NCI-H1694 (cell line): ENCODE measurements at places on chromosomes 5 and 9.

GRCh38 chr9:72038408-72038807 is 22.0 kb downstream of the C9orf57 start:
- no peak for DNase-seq

GRCh38 chr9:119771341-119771740 is 402.1 kb upstream of the BRINP1 start:
- DNase-seq = no peak

- DNase-seq = no peak
These were observed 121.6 kb downstream of the MEF2C start for GRCh38 chr5:88761269-88761850.

GRCh38 chr9:114735704-114736103 is 53.7 kb upstream of the TEX48 start:
- no peak for DNase-seq

DNA sequence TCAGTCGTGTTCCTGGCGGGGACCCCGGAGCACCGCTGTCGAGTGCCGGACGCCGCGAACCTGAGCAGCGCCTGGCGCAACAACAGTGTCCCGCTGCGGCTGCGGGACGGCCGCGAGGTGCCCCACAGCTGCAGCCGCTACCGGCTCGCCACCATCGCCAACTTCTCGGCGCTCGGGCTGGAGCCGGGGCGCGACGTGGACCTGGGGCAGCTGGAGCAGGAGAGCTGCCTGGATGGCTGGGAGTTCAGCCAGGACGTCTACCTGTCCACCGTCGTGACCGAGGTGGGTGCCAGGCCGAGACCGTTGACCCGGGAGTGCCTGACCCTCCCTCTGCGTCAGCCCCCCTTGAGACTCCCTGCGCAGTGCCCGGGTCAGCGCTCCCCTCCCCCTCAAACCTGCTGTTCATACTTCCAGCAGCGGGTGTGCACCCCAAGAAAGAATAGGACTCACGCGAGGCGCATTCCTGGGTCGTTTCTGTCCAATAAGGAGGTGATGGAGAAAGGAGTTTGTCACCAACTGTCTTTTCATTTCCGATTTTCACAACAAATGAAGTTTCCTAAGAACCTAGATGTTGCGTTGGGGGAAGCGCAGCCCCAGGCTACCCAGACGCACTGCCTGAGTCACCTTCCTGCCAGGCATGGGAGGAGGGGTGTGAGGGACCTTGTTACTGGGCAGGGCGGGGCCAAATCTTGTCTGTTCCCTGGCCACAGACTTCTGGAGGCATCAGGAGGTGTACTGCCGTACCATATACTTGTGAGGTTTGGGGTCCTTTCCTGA is 722 bp downstream of the SLC22A4 start:
- DNase-seq = no peak

GRCh38 chr9:90044263-90044662 is 439.5 kb downstream of the GADD45G start:
- no peak for DNase-seq

GRCh38 chr5:159619826-159620225 is 289.5 kb upstream of the IL12B start:
- DNase-seq = peak; percentile 29

DNA sequence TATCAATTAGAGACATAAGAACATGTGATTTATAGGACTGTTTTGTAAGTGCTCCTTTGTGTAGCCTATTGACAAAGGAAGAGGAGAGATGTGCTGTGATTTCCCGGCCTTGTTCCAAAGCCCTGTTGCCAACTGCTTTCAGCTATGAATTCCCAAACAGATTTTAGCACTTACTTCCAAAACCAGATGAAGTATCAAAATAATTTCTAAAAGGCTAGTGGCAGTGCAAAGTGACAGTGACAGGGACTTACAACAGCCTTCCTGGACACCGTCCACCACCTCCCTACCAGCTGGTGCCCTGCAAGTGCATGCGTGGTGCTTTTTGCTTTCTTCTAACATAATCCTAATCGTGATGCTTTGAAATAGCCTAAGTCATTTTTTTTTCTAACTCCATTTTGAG is 254.1 kb upstream of the ACTBL2 start:
- no peak for DNase-seq

- DNase-seq = no peak
These were observed 72.0 kb downstream of the FAM78A start for GRCh38 chr9:131204285-131204684.

DNA sequence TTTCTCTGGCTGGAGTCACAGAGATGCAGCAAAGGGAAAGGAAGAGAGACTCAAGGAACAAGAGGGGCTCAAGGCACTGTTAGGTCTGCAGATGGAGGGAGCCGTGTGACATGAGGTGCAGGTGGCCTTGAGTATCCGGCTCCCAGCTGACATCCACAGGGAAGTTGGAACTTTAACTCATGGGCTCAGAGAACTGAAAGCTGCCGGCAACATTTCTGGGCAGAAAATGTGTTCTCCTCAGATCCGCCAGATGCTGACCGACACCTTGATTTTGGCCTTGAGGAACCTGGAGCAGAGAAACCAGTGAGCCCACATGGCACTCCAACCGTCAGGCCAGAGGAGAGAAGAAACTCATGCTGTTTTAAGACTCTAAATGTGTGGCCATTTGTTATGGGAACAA is 258.1 kb upstream of the IRX2 start:
- no peak for DNase-seq

DNA sequence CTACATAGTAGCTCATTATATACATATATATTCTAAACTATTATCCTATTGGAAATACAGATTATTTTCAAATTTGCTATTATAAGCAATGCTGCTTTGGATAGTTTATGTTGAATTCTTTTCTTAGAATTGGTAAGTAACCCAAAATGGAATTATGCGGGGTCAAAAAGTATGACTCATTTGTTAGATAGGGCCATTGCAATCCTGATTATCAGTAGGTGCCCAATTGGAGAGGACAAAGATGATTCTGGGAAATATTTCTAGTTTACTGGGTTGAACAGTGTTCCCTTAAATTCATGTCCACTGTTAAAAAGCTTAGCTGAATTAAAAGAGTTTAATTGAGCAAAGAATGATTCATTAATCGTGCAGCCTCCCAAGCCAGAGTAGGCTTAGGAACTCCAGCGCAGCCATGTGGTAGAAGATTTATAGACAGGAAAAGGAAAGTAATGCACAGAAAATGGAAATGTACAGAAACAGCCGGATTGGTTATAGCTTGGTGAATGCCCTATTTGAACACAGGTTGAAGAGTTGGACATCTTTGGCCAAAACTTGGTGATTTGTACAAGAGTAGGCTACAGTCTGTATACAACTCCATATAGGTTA is 81.8 kb downstream of the GDNF start:
- no peak for DNase-seq

DNA sequence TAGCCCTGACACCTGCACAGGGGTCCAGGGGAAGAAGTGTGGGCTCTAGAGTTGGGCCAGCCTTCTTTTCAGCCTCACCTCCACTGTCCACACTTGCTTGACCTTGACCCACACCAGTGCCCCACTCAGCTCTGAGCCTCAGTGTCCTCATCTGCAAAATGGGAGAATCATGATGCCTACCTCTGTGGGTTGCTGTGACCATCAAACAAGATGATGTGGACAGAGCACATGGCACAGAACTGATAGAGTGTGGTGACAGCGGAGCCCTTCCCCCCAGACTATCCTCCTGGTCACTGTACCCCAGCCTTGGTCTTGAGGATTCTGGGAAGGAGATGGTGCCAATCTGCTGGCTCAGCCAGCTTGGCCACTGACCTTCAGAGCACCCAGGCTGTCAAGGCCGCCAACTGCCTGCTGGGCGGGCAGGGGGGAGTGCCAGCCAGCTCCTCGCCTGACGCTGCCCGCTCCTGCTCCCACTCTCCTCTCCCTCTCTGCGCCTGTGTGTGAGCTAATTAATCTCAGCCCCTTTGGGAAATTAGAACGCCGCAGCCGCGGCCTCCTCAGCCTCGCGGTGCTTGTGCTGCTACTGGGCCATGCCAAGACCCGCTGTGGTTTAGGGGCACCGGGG is 16.7 kb downstream of the CXXC5 start:
- no peak for DNase-seq

GRCh38 chr9:106890608-106891007 is 27.6 kb downstream of the ZNF462 start:
- no peak for DNase-seq

DNA sequence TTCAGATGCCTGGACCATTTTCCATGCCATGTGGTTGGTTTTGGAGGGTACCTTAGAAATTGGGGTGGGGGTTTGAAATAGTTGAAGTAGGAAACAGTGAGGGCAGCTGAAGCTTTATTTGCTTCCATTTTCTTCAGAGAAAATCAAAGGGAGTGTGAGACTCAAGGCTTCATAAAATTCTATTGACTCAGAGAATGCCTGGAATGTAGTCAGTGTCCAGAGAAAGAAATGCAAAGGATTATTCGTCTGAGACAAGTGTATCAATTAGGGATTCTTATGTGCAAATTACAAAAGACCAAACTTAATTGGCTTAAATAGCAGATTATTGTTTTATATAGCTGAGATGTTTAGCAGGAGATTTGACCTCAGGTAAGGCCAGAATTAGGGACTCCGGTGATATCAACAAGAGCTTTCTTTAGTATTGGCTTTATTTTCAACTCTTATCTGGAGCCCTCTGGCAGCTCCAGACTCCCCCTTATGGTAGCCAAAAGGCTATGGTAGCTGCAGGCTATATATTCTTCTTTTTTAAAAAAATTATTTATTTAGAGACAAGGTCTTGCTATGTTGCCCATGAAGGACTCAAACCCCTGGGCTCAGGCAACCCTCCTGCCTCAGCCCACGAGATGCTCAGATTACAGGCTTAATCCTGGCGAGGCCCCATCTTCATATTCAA is 38.9 kb downstream of the PTTG1 start:
- DNase-seq = no peak

- DNase-seq = no peak
These were observed 159.3 kb upstream of the TARS1 start for GRCh38 chr5:33281431-33281843.

DNA sequence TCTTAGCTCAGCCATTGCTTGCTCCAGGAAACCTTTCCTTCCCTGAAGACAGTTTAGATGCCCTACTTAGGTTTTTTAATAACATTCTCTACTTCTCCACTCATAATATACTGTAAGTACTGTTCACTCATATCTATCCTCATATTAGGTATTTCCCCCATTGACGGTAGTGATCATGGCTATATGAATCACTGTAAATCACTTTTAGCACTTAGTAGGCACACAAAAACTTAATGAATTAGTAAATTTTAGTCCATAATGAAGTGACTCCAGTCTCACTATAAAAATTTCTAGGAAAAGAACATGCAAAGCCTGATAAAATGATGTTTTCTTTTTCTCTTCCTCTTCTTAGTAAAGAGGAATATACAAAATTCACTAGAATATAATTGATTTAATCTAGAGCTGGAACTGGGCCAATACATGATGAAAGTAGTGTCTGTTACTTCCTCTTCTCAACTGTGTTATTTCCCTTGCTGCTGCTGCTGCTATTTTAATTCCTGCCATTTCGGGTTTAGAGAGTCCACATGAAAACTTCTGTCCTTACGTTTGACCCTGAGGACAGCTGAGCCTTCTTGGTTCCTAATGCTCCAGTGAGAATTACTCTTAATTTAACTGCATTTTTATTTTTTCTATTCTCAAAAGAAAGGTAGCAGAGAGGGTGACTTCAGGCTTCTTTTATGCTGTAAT is 73.5 kb downstream of the LNPEP start:
- DNase-seq = peak; percentile 0

- no peak for DNase-seq
These were observed 93.9 kb downstream of the YTHDC2 start for GRCh38 chr5:113607361-113607760.

DNA sequence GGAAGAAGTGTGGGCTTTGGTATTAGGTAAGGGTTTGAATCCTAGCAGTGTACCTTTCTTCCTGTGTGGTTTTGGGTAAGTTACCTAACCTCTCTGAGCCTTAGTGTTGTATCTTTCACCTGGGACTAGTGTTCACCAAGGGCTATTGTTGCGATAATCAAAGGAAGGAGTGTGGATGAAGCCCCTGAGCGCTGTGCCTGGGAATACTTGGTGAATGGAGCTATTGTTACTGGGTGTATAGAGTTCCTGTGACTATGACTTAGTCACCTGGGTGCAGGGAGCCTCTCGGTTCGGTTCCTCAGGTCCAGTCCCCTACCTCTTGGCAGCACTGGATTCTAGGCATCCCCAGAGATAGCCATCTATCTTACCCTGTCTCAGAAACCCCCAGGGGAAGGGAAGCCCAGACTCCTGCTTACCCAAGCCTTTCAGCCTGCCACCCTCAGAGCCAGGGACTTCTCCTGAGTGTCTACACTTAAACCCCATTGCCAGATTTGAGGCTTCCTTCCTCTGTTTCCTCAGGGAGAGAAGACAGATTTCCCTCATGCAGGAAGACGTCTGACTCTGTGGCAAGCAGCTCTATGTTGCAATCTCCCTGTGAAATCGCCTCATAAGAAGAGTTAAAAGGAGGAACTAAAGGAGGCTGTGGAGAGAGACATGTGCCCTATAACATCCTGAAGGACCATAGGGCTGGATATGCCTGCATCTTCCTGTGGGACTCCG is 181.0 kb upstream of the PITX1 start:
- DNase-seq = no peak

DNA sequence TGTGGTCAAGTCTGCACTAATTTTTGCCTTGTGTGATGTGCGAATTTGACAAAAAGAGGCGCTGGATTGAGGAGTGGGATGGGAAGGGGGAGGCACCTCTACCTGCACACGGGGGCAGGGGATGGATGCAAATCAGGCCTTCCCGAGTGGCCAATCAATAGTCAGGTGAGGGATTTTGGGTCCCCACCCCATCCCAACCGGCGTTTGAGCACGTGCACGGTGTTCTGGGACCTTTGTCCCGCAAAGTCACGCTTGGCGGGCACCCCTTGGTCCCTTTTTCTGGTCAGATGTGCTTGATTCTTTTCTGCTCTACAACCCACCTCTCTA is 685 bp upstream of the ADAMTS19 start:
- DNase-seq = no peak

DNA sequence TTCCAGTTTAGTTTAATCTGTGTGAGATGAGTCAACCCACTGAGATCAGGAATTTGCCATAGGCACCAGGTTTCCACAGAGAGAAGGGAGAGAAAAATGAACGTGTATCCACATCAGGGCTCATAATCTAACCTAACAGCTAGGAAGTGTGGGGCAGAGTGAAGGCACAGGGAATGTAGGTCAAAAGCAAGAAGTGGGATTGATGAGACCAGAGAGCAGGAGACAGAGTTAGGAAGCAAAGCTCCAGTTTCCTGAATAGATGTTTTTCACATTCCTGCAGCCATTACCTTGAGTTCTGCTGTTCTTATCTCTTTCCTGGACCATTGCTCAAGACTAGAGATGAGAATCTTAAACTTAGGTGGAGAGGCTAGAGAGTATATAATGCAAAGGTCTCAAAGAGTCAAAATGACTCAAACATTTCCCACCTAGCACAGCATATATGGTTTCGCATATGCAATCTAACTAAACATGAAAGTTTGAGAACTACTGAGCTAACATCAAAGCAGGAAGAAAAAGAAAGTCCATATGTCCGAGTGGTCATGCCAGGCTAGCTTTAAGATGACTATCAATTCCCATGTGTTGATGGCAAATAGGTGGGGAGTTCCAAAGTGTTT is 41.1 kb upstream of the GNAQ start:
- DNase-seq = no peak

DNA sequence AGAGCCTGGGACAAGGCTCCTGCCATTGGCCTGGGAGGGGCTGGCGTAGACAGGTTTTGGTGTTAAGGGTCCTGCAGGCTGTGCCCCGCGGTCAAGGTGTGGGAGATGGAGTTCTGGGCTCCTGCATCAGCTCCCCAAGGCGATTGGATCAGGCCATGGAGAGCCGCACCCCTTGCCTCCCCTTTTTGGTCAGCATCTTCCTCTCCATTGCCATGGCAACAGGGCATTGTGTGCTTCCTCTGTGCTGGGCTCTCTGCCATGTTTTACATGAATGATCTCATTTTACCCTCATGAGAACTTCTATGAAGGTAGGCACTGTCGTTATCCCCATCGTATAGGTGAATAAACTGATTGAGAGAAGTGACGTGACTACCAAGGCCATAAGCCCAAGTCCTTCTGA is 344.3 kb upstream of the CLINT1 start:
- no peak for DNase-seq
